Stimulated activated CD4-positive, alpha-beta T cell treated with anti-CD3 and anti-CD28 coated beads, TNF-alpha, amount 100 ng/mL, for 24 hours (primary cell): ENCODE measurements at places on chromosomes 2 and 18.

GRCh38 chr2:103788389-103788788 is 1026.6 kb downstream of the TMEM182 start:
- no peak for DNase-seq

GRCh38 chr2:220499225-220499624 is 871.8 kb downstream of the SLC4A3 start:
- no peak for DNase-seq

DNA sequence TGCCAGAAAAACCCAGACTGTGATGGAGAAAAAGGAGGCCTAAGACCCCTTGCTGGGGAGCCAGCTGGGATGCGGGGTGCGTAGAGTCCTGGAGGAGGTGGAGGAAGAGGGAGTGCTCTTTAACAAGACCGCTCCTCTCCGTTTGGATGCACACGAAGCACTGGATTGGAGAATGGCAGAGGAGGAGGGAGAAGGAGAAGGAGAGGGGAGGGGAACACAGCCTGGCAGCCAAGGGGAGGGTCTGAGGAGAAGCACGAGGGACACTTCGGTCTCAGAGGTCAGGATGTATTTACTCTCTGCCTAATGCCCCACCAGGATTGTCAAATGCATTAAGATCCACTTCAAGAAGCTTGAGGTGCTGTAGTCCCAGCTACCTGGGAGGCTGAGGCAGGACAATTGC is 42.0 kb upstream of the SLC35G4 start:
- no peak for DNase-seq

DNA sequence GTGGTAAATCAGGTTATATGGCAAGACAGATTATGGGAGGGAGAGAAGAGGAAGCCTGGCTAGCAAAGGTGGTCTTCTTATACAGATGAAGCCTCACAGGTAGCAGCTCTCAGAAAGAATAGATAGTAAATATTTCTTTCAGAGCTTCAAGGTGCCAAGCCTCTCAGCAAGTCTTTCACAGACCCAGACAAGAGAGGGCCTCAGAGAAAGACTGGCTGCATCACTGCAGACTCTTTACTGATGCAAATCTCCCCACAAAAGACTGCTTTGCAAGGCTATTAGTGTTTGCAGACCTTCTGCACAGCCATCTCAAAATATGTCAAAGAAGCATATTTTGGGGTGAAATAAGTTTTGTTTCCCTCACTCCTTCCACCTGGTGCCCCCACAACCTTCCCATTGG is 372.4 kb upstream of the RND3 start:
- DNase-seq: no peak

GRCh38 chr2:68108120-68108519 is 45.3 kb upstream of the C1D start:
- DNase-seq: no peak

- DNase-seq: no peak
Measured at GRCh38 chr18:9557250-9557943, 57.0 kb downstream of the PPP4R1 start.

GRCh38 chr2:196876364-196876763 is 50.1 kb downstream of the PGAP1 start:
- DNase-seq: no peak

GRCh38 chr2:117212562-117212961 is 601.9 kb upstream of the DDX18 start:
- DNase-seq: no peak

DNA sequence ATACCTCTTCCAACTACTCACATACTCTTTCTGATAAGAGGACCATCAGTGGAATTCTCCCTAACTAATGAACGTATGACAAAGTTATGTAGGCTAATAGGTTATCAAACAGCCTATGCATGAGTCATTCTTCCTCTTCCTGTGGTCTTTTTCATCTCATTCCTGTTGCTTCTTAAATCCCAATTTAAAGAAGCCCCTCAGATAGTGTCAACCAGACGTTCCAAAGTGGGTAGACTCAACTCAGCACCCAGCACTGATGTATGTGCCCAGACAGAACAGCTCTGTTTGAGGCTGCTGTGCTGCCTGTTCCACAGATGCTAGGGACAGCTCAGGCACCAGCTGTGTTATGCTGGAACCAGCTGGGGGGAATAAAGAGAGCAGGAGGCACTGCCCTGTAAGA is 52.6 kb downstream of the CXCR4 start:
- DNase-seq: no peak

DNA sequence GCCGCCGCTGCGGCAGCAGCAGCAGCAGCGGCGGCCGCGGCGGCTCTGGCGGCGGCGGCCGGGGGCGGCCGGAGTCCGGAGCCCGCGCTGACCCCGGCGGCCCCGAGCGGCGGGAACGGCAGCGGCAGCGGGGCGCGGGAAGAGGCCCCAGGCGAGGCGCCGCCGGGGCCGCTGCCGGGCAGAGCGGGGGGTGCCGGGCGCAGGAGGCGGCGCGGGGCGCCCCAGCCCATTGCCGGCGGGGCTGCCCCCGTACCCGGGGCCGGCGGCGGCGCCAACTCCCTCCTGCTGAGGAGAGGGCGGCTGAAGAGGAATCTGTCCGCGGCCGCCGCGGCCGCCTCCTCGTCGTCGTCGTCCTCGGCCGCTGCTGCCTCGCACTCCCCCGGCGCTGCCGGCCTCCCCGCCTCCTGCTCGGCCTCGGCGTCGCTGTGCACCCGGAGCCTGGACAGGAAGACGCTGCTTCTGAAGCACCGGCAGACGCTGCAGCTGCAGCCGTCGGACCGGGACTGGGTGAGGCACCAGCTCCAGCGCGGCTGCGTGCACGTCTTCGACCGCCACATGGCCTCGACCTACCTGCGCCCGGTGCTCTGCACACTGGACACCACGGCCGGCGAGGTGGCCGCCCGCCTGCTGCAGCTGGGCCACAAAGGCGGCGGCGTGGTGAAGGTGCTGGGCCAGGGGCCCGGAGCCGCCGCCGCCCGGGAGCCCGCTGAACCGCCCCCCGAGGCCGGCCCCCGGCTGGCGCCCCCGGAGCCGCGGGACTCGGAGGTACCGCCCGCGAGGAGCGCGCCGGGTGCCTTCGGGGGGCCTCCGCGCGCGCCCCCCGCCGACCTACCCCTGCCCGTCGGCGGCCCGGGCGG is 646 bp downstream of the PHLPP1 start:
- no peak for DNase-seq

- no peak for DNase-seq
Measured at GRCh38 chr18:6920099-6920955, 190.8 kb downstream of the ARHGAP28 start.

- DNase-seq: no peak
Measured at GRCh38 chr2:240292035-240292574, 143.4 kb upstream of the GPC1 start.

- no peak for DNase-seq
Measured at GRCh38 chr18:34399892-34400291, 175.2 kb upstream of the NOL4 start.

- no peak for DNase-seq
Measured at GRCh38 chr18:51908598-51908944, 431.4 kb upstream of the DCC start.

DNA sequence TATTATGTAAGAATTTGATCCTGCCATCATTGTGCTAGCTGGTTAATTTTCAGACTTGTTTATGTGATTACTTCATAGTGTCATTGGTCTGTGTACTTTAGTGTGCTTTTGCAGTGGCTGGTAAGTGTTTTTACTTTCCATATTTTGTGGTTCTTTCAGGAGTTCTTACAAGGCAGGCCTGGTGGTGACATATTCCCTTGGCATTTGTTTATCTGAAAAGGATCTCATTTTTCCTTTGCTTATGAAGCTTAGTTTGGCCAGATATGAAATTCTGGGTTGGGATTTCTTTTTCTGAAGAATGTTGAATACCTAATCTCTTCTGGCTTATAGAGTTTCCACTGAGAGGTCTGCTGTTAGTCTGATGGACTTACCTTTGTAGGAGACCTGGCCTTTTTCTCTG is 72.8 kb upstream of the MC4R start:
- no peak for DNase-seq

- no peak for DNase-seq
Measured at GRCh38 chr2:52676056-52676455, 1091.5 kb upstream of the CHAC2 start.

- DNase-seq: no peak
Measured at GRCh38 chr2:15974565-15975260, 34.4 kb downstream of the MYCN start.

DNA sequence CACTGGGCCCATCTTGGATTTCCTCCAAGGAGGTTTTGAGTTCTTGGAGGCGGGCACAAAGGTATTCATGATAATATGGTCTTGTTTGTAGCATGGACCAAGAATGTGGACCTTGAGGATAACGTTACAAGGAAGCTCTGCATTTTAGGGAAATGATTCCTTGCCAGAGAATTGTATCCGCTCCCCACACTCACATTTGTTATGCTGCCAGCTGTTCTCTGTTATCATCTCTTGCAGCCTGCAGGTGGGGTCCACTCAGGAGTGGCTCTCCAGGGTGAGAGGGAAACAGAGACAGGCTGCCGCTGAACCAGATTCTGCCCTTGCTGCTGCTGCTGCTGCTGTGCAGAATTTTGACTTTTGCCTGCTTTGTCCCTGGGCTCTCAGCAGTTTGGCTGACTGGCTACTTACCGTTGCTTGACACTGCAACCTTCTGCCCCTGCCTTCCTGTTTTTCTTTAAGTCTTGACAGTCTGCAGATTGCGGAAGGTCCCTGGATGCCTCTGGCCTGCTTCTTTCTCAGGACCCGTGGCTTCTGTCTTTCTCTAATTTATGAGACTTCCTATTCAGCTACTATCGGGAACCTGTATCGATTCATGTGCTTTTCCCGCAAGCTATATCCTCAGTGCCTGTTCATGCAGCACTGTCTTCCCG is 122.3 kb upstream of the DOCK10 start:
- no peak for DNase-seq

- DNase-seq: no peak
Measured at GRCh38 chr2:41169744-41170143, 717.9 kb upstream of the SLC8A1 start.

DNA sequence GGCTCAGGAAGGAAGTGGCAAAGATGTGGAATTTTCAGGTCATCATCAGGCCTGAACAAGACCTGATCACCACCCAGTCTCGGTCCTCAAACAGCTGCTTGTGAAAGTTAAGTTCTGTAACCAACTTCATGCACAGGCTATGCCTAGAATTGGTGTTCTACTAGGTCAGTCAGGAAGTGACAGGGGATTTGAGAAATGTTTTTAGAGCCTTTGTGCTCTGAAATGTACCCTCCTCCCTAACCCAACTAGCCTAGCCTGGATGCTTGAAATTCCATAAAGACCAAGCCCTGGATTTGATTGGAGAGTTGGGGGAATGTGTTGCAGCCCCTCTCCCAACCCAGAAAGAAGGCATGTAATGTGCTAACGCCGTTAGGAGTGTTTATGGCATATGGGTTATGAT is 63.3 kb downstream of the TGOLN2 start:
- DNase-seq: no peak

GRCh38 chr18:48673456-48673852 is 134.6 kb downstream of the CTIF start:
- DNase-seq: no peak

DNA sequence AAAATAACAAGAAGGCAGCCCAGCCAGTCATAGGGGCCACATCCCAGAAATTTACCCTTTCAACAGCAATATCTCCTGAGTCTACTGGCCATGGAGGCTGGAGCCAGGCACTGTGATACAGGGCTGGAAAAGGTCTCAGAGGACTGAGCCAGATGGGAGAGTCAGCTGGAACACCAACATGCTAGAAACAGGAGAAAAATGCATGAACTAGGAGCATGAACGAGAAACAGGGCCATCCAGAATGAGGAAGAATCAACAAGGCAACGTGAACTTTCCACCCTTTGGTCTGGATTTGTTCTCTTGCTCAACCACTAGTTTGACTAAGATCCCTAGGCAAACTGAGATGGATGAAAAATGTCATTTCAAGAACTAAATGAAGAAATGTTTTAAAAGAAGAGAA is 13.1 kb downstream of the PID1 start:
- no peak for DNase-seq

DNA sequence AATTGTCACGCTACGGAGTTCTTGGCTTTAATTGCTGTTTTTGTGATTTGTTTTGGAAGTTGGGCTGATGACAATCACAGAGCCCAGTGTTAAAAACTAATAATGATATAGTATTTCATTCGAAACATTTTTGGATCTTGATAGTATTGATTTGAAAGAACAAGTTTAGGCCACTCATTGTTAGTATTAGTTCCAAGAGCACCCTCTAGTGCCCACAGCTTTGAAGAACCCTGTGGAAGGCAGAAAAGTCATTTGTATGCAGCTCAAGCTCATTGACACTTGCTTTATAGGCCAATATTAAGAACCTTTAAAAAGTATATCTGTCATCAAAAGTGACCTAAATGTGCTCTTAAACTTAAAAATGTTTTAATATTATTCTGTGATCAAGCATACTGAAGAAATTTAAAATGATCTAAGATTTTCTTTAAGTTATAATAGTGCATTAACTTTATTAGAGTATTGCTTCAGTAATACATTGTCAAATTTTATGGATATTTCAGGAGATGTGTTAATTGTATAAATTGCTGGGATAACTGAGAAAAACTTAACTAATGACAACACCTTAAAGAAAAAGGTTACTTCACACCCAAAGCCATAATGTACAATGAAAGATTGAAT is 191.0 kb downstream of the GRB14 start:
- DNase-seq: no peak

DNA sequence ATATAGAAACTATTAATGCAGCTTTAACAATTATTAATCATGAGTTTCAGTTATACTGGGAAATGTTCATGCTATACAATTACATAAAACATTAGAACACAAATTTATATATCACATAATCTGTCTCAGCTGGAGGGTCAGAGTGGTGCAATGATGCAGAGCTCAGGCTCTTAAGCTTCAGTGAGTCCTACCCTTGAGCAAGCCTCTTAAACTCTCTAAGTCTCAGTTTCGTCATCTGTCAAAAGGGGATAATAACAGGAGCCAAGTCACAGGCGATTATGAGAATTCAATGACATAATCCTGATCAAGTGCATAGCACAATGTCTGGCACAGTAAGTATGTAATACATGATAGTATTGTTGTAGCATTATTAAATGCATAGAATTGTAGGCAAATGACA is 46.0 kb downstream of the LAMA1 start:
- no peak for DNase-seq

- no peak for DNase-seq
Measured at GRCh38 chr2:170345607-170346006, 167.7 kb downstream of the MYO3B start.

DNA sequence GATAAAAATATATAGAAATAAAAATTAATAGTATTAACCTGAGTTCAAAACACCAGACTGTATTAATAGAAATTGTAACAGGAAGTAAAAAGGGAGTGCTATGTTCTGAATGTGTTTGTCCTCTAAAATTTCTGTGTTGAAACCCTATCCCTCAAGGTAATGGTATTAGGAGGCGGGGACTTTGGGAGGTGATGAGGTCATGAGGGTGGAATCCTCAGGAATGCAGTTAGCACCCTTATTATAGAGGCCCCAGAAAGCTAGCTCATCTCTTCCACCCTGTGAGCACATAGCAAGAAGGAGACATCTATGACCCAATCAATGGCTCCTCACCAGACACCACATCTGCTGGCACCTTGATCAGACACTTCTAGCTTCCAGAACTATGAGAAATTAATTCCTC is 124.5 kb downstream of the CMPK2 start:
- no peak for DNase-seq
